ENCODE measurements at places on chromosomes 11 and 22.

- DNase-seq = no peak
Observed at GRCh38 chr22:22953791-22954190, 66.2 kb downstream of the IGLL5 start.

GRCh38 chr11:61033417-61033816, 61.9 kb downstream of the CD6 start:
- no peak for DNase-seq

DNA sequence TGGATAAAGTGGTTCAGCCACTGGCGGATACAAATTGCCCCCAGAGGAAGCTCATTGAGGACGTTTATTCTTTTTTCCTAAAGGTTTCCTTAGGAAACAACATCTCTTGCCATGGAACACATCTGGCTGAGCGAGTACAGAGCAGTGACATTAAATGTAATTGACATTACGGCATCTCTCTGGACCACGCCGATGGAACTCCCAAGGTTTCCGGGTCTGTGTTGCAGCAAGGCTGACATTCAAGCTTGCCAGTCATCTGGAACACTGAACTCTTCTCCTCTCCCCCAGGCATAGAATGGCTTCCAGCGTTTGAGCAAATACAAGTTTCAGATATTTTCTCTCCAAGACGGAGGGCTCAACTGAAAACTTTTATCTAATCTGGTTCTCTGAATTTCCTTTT, 42.1 kb downstream of the CLMP start:
- DNase-seq = no peak

- DNase-seq = no peak
Observed at GRCh38 chr11:75792997-75793800, 21.8 kb upstream of the UVRAG start.

DNA sequence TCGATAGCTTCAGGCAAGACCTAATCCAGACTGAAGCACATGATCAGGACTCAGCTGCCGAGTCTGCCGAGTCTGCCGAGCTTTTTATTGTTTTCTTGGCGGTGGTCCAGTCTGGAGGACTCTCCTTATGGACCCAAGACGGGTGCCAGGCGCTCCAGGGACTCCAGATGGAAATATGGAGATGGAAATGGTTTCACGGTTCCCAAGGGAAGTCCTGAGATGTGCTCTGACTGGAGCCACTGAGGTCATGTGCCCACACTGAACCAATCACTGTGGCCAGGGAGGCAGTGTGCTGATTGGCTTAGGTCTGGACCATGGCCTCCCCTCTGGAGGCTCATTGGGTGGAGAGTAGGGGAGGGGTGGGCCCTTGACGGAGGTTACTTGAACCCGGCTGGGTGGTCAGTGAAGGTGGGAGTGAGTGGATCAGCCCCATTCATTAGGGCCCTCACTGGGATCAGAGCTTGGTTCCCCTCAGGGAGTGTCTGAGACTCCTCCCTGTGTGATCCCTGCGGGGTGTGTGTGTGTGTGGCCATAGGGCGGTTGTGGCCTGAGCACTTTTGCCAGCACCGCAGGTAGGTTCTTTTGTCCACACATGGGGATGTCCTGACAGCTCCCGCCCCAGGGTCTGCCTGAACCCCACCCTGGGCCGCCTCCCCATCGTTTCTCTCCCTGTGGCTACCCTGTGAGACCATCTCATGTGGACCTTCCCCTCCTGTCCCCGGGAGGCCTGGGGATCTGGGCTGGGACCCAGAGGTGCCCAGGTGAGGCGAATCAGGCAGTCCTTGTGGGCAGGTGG, 14.0 kb downstream of the RPS6KA4 start:
- peak; percentile 95 for DNase-seq

- DNase-seq = no peak
Observed at GRCh38 chr11:103944251-103944940, 92.0 kb upstream of the DDI1 start.

GRCh38 chr22:46587061-46587460, 33.1 kb upstream of the GRAMD4 start:
- DNase-seq = no peak

DNA sequence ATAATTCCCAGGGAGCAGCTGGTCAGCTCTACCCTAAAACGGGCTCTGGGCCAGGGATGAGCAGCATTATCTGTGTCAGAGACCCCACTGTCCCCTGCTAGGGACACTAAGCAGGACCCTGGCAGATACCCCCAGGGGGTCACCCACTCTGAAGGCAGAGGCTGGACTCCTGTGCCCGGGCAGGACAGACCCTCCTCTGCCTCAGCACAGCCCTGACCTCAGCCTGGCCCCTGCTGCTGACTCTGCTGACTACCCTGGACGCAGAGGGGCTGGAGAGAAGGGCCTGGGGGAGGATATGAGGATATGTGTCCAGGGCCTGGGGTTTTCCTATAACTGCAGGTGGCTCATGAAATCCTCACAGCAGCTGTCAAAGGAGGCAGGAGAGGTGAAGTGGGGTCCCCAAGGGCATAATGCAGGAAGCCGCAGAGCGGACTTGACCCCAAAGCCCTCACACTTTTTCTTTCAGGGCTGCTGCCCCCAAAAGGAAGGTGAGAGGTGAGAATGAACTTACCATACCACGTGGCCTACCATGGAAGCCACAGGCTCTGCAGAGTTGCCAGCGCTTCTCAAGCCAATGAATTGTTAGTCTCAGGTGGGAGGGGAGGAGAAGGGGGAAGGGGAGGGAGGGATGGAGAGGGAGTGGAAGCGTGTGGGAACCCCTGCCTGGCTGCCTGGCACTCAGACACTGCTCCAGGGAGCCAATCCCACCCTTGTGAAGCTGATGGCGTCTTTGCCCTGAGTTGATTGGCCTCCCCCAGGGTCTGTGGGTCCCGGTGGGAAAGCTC, 76.7 kb upstream of the WNT11 start:
- no peak for DNase-seq

DNA sequence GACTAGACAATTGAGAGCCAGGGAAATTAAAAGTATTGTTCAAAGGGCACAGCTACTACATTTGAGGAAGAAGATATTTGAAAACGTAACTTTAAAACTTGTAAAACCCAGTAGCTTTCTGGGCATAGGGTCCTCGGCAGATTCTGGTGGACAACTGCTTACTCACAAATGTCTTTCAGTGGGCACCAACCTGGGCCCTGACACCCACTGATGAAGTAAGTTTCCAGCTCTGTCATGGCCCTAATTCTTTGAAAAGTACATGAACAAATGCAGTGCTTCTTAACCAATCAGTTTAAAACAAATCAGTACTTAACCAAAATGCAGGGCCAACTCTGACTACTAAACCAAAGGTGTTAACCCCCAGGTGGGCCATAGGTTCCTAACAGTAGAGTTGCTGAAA, 1170.1 kb downstream of the LRRC4C start:
- no peak for DNase-seq

- DNase-seq = no peak
Observed at GRCh38 chr11:20874358-20874757, 205.0 kb downstream of the NELL1 start.

DNA sequence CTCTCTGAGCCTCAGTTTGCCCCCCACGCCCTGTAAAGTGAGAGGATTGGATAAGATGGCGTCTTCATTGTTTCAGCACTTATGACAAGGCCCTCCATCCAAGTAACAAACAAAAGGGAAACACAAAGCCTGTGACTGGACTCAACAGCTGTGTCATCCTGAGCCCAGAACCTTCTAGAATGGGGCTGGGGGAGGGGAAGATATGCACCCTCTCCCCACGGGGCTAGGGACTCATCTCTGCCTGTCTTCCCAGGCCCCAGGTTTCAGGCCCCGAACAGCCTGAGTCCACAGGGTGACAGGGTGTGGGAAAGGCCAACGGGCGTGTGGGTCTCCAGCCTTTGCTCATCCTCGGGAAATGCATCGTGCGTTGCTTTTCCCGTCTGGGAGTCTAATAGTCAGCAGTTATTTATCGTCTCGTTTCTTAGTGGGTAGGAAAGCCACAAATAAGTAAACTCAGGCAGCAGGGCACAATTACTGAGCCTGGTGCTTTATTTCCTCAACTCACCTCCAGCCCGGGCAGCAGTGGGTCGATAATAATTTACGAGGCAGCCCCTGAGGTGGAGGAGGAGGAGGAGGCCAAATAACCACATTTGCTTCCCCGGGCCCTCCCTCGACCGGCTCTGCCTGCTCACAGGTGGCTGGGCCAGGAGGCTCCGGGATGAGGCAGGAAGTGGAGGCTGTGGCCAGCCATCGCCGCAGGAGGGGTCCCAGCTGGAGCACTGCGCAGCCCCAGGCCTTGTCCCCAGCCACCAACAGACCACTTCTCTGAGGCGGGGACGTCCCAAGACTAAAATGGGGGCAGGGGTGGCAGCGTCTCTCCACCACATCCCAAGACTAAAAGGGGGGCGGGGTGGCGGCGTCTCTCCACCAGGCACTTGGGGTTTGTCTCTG, 54.4 kb downstream of the FLRT1 start:
- no peak for DNase-seq

GRCh38 chr11:62588966-62589637, 2.2 kb downstream of the TUT1 start:
- DNase-seq = no peak

DNA sequence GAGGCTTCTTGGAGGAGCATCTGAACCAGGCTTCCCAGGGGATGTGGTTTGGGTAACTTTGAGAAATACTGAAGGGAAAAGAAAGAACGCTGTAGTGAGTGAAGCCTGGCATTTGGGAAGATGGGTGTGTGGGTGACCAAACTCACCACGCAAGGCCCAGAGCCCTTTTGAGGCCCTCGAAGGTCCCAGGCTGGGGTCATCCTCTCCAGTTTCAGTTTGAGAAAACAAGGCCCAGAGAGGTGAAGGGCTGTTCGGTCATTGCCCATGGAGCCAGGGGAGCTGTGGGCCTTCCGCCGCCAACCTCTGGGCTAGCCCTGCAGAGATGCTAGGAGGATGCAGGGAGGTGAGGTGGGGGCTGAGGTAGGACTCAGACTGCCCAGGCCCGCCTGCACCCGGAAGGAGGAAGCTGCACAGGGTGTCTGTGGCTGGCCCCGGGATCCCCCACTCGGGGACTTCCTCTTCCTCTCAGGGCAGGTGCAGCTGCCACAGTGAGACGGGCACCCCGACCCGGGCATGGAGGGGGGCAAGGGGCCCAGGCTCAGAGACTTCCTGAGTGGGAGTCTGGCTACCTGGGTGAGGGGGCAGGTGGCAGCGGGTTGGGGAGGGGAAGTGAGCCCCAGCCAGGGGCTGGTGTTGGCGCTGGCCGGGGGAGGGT, at the start of gene CCDC88B:
Gene CCDC88B (plus strand): TSS at position 451 of the 655 bp plus-strand sequence. CDS start 63 bp downstream, at position 514.
- no peak for DNase-seq

GRCh38 chr11:124329787-124330478, 9.9 kb upstream of the OR8D2 start:
- DNase-seq = no peak

- no peak for DNase-seq
Observed at GRCh38 chr22:21064917-21065864, 19.4 kb downstream of the LRRC74B start.

- no peak for DNase-seq
Observed at GRCh38 chr11:14549891-14550290, 29.7 kb upstream of the PSMA1 start.

- DNase-seq = no peak
Observed at GRCh38 chr11:20367313-20367948, 3.9 kb downstream of the HTATIP2 start.

DNA sequence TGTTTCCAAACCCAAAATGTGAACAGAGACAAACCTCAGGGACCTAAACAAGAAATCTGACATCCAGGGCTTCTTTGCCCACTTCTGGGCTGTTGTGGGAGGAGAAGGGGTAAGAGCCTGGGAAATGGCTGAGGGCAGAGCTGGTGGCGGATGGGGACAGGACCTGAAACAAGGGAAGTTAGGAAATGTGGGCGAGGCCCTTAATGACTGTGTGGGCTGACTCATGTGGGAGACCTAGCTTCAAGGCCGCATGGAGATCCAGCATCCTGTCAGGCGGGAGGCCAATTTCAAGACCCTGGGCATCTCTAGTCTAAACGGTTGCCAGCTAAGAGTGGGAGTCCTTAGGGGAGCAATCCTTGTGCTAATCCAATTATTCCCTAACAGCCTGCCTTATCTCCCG, 2.1 kb upstream of the OAF start:
- DNase-seq = no peak

GRCh38 chr22:29946220-29946619, 63.2 kb downstream of the MTMR3 start:
- DNase-seq = no peak

GRCh38 chr22:32202539-32203180, 2.2 kb downstream of the RFPL2 start:
- peak; percentile 68 for DNase-seq

- DNase-seq = no peak
Observed at GRCh38 chr11:105298174-105298573, 158.6 kb upstream of the CARD18 start.

DNA sequence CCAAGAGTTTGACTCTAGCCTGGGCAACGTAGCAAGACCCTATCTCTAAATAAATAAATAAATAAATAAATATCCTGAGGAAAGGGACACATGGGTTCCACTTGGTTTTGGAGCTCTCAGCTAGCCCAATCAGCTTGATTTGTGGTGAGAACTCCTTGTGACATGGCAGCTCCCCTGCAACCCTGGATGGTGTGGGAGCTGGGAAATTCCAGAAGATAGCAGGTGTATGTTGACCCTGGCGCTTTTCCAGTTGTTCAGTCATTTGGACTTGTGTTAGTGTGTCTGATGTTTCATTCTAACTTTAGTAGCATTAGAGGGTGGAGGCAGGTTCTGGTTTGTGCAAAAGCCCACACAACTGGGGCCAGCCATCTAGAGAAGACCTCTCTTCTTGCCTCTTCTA, 148.5 kb upstream of the NCAM1 start:
- no peak for DNase-seq

DNA sequence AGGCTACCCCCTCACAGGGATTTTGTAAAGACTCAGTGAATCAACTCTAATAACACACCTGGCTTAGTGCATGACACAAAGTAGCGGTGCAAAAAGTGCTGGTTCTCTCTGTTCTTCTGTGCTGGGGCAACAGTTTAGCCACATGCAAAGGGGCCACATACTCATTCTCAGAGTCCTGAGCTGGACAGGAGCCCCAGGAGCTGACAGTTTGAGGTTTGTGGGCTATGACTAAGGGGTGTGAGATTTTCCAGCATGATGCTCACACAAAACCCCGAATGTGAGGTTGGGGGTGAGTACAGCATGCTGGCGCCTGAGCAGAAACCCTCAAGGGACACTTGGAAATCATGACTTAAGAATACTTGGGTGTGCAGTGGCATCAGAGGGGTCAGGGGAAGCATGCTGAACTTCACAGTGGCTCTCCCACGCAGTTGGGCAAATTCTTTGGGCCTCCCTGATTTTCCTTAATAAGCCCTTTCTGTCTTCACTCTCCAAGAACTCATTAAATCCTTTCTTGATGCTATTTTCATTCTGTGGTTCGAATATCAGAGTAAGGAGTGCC, 31.0 kb downstream of the TMPRSS5 start:
- no peak for DNase-seq

DNA sequence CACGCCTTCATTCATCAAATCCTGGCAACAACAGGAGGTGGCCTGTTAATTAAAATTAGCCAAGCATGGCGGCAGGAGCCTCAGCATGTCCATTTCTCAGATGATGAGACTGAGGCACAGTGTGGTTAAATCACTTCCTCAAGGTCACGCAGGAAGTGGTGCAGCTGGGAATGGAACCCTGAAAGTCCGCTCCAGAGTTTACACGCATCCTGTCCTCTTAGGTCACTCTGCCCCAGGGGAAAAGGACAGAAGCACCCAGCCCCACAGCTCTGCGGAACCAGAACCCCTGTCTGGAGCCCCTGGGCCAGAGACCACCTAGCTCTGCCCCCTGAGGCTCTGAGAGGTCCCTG, 19.6 kb downstream of the RPL3 start:
- no peak for DNase-seq

GRCh38 chr11:109247071-109247470, 174.9 kb upstream of the C11orf87 start:
- DNase-seq = no peak

- no peak for DNase-seq
Observed at GRCh38 chr22:49915610-49916009, 2.6 kb downstream of the ALG12 start.

- DNase-seq = no peak
Observed at GRCh38 chr11:1006762-1007161, 29.8 kb downstream of the MUC6 start.

- no peak for DNase-seq
Observed at GRCh38 chr22:39381009-39381755, 18.4 kb upstream of the TAB1 start.

Measured in SK-N-DZ (cell line).